Renal cortical epithelial cell (primary cell): ENCODE measurements at places on chromosomes 2 and 18.
A peak's percentile ranks its signal among the peaks of the same experiment; 100 is the strongest.

DNA sequence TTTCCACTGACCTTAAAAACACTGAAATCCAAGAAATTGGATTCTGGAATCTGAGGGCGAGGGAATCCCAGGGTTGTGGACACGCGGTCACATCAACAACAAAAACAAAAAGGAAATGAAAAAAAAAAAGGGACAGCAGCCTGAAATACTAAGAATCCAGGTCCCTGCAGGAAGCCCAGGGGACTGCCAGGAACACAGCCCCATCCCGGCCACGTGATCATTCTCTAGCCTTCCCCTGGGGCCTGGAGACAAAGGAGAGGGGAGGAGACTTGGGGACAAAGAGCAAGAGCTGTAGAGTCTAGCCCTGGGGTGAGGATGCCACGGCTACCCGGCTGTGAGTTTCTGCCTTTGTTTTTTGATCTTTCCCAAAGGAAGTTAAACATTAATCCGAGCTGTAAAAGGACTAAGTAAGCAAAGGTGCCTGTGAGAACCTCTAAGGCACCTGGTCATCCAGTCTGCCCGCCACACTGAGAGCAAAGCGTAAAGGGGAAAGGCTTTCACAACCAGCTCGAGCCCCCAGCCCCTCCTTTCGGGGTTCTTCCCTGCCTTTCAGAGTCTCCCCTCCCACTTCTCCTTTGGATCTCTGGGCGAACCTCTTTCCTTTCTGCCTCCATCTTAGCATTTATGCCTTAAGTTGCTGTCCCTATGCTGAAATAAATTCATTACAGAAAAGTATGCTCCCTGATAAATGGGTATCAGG lies 57.9 kb upstream of the MSH2 start:
- DNase-seq = peak; percentile 98

DNA sequence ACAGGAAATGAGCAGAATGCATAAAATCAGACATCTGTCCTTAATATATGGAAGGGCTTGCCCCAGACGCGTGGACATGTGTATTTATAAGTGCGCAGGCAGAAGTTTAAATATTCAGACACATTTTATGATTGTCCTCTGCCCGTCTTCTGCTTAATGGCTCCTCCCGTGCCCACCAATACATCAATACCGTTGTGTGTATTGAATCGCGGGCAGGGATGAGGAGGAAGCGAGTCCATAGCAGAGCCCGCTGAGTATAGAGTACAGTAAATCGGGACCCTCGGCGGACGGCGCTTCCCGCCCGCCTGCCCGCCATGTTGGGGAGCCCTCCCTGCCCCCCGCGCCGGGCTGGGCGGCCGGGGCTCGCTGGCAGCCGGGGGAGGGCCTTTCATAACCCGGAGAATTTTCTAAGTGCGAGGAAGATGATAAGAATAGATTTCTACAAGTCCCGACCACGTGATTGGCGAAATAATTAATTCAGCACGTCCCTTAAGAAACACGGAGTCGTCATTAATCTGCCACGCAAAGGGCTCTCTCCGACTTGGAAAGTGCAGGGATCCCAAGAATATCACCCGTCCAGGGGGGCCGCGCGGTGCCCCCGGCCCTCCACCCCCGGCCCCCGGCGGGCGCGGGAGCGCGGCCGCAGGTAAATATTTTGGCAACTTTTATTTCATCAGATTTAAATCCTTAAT lies at the start of gene HOXD3:
Gene HOXD3 (plus strand): TSS at position 501 of the 692 bp plus-strand sequence. CDS start 11,808 bp downstream, outside the sequence.
- DNase-seq = no peak

DNA sequence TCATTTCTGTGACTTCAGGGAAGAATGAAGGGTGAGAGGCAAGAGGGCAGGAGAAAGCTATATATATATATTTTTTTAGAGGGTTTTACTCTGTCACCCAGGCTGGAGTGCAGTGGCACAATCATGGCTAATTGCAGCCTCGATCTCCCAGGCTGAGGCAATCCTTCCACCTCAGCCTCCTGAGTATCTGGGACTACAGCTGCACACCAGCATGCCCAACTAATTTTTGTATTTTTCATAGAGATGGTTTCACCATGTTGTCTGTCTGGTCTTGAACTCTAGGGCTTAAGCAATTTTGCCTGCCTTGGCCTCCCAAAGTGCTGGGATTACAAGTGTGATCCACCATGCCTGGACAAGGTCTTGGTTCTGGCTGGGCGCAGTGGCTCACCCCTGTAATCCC lies 3.4 kb downstream of the ATIC start:
- no peak for DNase-seq

- DNase-seq = no peak
Observed at GRCh38 chr2:149021761-149022160, 16.7 kb upstream of the LYPD6B start.

GRCh38 chr2:70895249-70895648 lies 40.5 kb upstream of the ATP6V1B1 start:
- no peak for DNase-seq

DNA sequence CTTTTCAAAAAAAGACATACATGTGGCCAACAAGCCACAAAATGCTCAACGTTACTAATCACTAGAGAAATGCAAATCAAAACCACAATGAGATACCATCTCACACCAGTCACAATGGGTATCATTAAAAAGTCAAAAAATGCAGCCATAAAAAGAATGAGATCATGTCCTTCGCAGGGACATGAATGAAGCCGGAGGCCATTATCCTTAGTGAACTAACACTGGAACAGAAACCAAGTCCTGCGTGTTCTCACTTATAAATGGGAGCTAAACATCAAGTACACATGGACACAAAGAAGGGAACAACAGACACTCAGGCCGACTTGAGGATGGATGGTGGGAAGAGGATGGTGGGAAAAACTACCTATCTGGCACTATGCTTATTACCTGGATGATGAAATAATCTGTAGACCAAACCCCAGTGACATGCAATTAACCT lies 17.8 kb upstream of the ATL2 start:
- DNase-seq = peak; percentile 81

- peak; percentile 16 for DNase-seq
Observed at GRCh38 chr18:36608107-36608506, 220.7 kb downstream of the TPGS2 start.

DNA sequence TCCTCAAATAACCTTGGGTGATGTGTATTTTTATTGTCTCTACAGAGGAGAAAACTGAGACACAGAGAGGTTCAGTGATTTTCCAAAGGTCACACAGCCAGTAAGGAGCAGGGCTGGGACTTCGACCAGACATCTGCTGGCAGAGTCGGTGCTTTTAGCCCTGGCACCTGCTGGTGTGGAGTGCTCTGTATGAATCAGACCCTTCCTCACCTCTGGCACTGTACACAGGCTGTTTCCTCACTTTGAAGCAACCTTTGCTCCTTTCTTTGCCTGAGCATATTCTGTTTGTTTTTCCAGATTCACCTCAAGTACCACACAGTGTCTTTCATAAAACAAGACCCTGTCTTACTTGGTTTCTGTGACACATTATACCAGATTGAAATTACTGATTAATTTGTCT lies 107.9 kb downstream of the DPP10 start:
- DNase-seq = no peak

- no peak for DNase-seq
Observed at GRCh38 chr2:139992711-139993345, 1212.6 kb upstream of the NXPH2 start.

- no peak for DNase-seq
Observed at GRCh38 chr2:176789751-176790150, 422.8 kb upstream of the HNRNPA3 start.

- peak; percentile 40 for DNase-seq
Observed at GRCh38 chr2:120596990-120597594, 138.6 kb upstream of the GLI2 start.
